ENCODE measurements at places on chromosomes 2 and 18.

GRCh38 chr2:97673915-97674283 is 4.4 kb downstream of the C2orf92 start:
- no peak for DNase-seq

GRCh38 chr18:23114911-23115310 is 20.4 kb upstream of the CABLES1 start:
- DNase-seq = no peak

DNA sequence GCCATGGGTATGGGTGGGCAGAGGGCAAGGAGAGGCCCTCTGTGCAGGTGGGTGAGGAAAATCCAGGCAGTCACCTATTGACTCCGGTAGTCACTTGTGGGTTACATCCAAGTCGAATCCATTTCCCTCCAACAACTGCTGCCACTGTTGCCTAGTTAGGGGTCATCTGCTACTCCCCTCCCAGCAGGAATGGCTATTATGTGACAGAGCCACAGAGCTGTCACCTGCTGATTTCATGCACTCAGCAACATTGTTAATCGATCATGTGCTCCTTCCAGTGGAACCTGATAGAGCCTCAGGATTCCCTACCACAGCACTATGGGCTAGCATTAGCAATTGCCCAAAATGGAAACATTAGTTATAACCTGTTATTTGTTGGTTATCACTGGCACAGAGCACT is 31.4 kb downstream of the POLR1A start:
- no peak for DNase-seq

DNA sequence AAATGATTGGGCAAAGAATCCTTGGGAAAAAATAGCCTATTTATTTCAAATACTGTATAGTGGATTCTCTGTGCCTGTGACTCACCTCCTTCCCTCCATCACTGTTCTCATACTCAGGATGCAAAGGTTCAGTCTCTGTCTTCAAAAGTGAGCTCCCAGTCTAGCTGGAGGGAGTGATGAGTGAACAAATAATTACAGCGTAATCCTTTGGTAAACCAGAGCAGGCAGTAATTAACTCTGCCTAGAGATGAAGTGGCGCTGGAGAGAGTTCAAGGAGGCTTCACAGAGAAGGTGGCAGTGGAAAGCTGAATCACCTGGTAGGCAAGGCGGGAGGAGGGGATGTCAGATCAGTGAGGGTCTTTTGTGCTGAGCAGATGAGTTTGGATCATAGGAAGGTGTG is 6.5 kb downstream of the DGUOK start:
- DNase-seq = no peak

DNA sequence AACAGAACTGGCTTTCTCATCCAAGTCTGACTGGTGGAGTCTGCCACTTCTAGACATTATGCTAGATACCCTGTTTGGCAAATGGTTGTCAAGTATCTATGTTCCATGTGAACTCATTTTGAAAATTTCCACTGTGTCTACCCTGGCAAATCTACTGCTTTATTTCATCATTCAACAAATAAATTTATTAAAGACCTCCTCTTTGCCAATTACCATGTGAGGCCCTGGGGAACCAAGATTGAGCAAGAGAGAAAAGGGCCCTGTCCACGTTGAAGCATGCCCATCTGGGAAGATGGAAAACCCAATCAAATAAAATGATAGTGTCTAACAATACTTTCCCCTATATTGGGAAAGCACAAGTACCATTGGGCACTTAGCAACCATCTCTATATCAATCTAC is 582.4 kb downstream of the IRS1 start:
- no peak for DNase-seq

- DNase-seq = no peak
Measured at GRCh38 chr2:152648336-152648735, 68.9 kb downstream of the PRPF40A start.

GRCh38 chr2:144183727-144184126 is 336.2 kb downstream of the ZEB2 start:
- DNase-seq = no peak

DNA sequence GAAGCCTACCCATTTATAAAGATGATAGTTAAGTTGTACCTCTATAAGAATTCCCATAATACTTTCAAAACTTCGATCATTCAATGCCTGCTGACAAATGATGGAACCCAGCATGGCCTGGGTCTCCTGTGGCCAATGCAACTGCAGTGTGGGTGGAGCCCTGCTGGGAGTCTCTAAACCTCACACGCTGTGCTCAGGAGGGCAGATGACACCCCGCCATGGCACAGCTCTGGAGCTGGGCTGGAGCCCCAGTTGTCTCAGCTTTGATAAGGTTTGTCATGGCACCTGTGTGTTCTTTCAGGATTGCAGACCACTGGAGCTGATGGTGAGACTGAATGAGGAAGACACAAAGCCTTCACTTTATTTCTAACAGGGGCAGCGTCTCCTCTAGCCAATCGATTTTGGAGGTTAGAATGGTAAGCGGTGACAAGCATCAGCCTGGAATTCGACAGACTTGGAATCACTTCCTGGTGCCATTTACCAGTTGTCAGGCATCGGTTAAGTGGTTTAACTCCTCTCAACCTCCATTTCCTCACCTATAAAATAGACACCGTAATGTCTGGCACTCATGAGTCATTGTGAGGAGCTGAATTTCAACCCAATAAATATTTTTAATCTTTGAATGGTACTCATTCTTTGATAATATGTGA is 383.6 kb upstream of the SALL3 start:
- DNase-seq = no peak

DNA sequence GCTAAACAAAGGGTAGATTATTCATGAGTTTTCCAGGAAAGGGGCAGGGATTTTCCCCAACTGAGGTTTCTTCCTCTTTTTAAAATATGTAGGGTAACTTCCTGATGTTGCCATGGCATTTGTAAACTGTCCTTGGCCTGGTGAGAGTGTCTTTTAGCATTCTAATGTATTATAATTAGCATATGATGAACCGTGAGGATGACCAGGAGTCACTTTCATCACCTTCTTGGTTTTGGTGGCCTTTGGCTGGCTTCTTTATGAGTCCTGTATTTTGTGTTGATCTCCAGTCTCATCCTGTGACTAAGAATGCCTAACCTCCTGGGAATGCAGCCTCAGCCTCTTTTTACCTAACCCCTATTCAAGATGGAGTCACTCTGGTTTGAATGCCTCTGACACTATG is 391.0 kb upstream of the LINC00305 start:
- DNase-seq = no peak

- DNase-seq = no peak
Measured at GRCh38 chr2:56266761-56267414, 83.1 kb downstream of the CCDC85A start.

DNA sequence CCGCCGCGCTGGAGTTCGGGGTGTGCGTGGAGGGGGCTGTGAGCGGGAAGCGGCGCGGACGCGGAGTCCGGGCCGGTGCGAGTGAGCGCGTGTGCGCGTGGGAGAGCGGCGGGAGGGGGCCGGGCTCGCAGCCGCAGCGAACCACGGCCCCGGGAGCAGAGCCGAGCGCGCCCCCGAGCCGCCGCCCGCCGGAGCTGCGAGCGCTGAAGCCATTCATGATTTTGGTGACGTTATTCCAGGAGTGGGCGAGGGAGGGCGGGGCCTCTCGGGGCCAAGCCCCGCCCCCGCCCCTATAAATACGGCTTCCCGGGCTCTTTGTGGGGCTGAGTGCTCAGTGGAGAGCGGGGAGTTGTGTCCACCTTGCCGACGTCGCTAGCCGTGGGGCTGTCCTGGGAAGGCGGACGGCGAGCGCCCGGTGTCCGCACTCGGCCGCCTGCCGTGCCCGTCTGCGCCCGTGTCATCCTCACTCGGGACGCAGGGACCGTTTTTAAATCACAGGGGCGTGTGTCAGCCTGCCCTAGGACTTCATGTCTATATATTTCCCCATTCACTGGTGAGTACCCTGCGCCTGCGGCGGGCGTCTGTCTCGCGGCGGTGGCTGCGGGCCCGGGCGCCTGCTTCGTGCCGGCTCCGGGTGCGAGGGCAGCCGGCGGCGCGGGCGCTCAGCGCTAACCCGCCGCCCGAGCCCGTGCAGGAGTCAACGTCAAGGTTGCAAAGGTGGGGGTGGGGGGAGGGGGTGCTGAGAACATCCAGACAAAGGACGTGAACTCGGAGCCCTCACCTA is at the start of gene LBH:
Gene LBH, plus strand, starts transcription at position 323 of the 784 bp plus-strand sequence. Its CDS starts 205 bp downstream, at position 528.
- peak; percentile 85 for DNase-seq

GRCh38 chr2:37173741-37174140 is 14.7 kb downstream of the SULT6B1 start:
- no peak for DNase-seq

GRCh38 chr2:108280466-108280865 is 8.2 kb upstream of the SULT1C2 start:
- no peak for DNase-seq

- no peak for DNase-seq
Measured at GRCh38 chr2:158973116-158973956, 4.9 kb downstream of the TANC1 start.

DNA sequence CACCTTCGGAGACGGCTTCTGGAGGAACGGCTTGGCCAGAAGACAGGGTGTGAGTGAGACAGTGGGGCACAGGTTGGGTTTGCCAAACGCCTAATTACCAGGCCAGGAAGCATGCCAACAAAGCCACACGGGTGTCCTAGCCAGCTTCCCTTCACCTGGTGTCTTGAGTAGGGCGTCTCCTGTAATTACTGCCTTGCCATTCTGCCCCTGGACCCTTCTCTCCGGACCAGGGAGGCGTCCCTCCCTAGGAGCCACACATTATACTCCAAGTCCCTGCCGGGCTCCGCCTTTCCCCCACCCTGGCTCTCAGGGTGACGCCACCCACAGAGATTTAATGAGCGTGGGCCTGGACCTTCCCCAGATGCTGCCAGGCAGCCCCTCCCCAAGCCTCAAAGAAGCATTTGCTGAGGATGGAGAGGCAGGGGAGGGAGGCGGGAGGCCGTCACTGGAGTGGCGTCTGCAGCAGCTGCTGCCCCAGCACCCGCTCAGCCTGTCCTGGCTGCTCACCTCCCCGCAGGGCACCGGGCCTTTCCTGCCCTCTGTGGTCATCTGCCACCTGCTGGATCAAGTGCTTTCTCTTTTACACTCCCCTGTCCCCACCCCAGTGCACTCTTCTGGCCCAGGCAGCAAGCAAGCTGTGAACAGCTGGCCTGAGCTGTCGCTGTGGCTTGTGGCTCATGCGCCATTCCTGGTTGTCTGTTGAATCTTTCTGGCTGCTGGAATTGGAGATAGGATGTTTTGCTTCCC is 20.7 kb downstream of the FOSL2 start:
- DNase-seq = no peak

GRCh38 chr2:7436096-7436906 is 519.1 kb downstream of the RNF144A start:
- DNase-seq = no peak

DNA sequence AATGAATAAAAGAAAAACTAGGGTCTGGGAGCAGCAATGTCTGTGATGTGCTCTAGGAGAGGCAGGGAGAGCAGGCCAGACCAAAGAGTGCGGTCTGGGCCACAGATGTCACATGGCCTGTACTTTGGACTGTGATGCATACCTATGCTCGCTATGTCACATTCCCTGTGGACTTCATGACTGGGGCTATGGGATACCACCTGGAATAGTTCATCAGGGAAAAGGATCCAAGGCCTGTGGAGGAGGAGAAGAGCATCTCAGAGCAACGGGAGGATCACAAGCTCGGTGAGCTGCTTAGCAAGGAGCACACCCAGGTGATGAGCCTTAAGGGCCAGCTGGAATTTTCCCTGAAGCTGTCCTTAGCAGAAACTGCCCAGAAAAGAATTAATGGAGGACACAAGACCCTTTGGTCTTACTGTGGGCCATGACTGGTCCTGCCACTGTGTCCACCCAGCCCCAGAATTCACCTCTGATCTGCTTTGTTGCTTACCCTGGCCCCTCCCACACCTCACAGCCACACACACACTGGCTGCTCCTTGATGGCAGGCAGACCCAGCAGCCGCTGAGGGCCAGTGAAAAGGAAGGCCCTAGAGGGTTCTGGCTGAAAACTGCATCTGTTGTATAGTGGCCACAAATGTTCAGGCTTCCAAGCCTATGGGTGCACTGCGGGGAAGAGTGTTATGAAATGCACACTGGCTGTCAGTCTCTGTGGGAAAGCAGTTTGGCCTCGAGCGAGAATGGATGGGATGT is 25.3 kb upstream of the GCC2 start:
- no peak for DNase-seq

- peak; percentile 74 for DNase-seq
Measured at GRCh38 chr2:24083567-24084385, 858 bp downstream of the TP53I3 start.

- DNase-seq = peak; percentile 29
Measured at GRCh38 chr2:82320296-82320695, 2015.7 kb upstream of the LRRTM1 start.

DNA sequence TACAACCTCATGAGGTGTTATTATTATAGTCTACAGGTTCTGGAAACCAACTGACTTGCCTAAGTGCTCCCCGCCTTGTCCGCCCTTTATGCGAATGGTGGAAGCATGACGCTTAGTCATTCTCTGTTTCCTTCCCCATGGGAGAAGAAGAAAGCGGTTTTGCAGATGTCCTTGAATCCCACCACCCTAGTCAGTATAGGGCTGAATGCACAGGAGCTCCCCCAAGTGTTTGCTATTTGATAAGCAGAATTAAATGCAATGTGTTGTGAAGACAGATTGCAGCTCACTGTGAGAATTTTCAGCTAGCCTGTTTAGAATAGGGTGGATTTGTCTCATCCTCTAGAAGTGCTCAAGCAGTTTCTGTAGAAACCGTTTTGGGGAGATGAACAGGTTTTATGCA is 652.0 kb downstream of the DCC start:
- peak; percentile 4 for DNase-seq

GRCh38 chr2:235577404-235578330 is 83.8 kb downstream of the AGAP1 start:
- no peak for DNase-seq

- no peak for DNase-seq
Measured at GRCh38 chr2:7899241-7899640, 782.6 kb upstream of the ID2 start.

DNA sequence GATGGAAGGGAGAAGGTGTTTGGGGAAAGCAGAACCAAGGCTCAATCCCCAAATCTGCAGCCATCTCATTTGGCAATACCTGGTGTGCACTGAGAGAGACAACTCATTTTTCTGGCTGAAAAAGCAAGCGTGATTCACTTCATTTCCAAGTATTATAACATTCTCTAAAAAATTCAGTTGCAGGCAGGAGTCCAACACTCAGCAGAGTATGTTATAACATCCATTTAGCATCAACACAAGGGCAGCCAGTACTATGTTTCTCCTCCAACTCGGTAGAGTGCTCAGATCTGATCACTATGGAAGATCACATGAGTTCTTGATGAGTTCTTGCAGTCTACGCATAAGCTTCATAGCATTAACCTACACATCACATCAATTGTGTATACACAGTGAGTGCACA is 99.4 kb upstream of the PID1 start:
- no peak for DNase-seq

DNA sequence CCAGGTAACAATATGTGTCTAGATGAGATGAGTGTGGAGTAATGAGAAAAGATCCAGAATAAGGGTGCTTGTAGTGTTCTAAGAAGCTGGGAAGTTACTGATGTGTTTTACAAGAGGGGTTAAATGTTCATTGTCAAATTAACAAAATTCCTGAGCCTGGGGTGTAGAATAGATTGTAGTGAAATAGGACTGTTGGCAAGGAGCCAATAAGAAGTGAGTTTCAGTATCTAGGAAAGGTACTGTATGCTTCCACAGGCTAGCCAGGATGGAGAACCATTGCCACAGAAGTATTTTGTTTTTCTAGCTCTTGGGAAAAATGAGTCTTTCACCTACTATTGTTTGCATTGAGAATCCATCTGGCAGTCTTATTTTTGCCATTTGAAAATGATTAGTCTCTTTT is 10.5 kb downstream of the DOK6 start:
- no peak for DNase-seq

GRCh38 chr2:71548646-71549425 is 95.5 kb downstream of the DYSF start:
- peak; percentile 89 for DNase-seq

- DNase-seq = peak; percentile 93
Measured at GRCh38 chr2:240387669-240388358, 47.6 kb upstream of the GPC1 start.
